ENCODE measurements at places on chromosomes 7 and 10.

- no peak for DNase-seq
Measured at GRCh38 chr7:27346531-27347275, 104.1 kb downstream of the EVX1 start.

GRCh38 chr10:35523670-35524225 lies 81.4 kb upstream of the GJD4 start:
- DNase-seq, result peak; percentile 14

- DNase-seq, result no peak
Measured at GRCh38 chr7:126305671-126306070, 947.1 kb downstream of the GRM8 start.

DNA sequence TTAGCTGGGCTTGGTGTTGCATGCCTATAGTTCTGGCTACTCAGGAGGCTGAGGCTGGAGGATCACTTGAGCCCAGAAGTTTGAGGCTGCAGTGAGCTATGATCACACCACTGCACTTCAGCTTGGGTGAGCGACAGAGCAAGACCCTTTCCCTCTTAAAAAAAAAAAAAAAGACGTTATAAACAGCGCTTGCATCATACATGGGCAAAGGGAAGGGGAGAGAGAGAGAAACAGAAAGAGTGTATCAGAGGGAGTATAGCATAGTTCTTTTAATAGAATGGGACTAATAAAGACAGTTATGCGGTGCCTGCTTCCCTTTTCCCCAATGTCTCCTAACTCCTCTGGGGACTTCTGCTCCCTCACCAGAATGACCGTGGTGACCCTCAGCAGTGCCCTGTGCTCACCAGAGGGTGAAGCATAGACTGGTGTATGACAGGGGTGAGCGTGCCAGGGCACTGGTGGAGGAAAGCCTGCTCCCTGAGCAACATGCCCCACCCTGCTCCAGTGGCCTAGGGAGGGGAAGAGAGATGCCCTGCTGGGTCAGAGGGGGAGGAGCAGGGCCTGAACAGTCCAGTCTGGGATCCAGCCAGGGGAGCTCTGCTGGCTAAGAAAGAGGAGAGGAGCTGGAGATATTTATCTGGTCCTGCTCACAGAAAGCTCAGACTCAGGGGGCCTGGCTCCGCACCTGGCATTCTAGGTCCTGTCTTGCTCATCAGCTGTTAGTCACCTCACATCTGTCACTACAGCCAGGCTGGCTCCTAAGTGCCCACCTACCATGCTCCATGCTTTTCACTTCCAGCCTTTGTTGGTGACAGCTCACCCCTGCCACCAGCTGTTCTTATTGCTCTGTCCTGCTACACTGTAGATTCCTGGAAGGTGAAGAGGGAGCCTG lies 2.2 kb downstream of the PDZD7 start:
- DNase-seq, result no peak

DNA sequence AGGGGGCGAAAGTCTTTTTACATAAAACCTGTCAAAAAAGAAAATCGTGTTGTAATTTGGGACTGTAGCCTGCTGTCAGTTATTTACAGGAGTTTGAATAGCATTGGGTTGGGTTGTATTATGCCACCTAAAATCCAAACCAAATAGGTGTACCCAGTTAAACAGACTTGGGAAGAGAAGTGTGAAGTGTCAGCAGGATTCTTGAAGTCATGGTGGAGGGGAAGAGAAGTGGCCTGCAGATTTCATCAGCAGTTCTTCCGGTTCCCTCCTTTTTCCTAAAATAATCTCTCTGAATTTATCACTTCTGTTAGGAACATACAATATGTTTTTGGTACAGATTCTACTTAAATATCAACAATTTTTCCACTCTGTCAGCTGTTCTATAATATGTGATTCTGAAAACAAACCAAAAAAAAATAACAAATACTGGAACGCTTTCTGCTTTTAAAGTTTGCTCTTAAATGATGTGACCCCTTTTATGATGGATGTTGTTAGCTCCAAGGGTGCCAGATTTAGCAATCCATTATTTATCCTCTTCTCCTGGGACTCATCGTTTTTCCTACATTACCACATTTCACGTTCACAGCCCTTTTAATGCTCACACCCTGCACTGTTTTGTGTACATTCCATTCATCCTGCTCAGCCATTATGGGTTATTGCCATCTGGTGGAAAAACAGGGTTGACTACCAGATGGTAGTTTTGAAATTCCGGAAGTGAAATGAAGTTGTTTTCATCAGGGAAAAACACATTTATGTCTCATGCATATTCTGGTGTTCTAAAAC lies 18.7 kb upstream of the ARHGAP12 start:
- no peak for DNase-seq

DNA sequence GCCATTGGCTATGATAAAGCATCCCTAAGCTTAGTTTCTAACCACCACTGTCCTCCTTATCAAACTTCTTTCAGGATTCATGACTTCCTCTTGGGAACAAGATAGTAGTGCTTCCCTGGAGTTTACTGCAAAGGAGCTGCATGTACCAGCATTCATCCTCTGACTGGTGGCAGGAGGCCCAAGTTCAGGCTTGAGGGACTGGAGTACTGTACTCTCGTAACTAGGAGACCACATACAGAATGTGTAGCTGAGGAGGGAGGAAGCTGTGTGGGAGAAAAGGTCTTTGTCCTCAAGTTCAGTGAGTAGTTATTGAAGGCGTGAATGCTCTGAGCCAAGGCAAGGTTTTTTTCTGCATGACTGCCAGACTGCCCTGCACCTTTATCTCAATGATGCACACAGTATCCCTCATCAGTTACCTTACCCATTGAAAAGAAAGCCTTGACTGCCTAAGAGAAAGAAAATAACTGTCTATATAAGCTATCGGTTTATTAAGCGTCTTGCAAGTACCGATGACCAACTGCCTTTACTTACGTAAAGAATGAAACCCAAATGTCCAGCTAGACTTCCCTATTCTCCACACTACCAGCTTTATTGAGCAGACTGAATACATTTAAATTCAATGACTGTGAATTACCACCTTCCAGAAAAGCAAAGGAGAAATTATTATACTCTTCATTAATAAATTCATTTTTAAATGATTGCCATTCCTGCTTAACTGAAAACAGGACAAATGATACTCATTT lies 12.8 kb downstream of the SCRN1 start:
- DNase-seq, result no peak

- DNase-seq, result no peak
Measured at GRCh38 chr7:153370092-153370491, 610.5 kb downstream of the ACTR3B start.

DNA sequence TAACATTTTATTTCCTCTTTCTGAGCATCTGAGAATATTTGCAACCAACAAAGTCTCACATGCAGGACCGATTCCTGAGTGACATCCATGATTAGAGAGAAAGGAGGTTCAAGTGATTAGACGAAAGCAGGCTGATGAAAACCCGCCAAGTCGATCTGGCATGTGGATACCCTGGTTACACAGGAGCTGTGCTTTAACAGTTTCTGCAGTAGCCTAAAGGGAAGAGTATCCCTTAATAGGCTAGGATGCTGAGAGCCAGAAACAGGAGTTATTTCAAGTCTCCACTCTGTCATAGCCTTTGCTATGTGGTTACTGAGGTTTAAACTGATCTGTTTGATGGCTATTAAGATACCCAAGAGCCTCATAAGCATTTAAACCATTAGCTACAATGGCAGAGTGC lies 82.5 kb downstream of the PRKCQ start:
- no peak for DNase-seq

- no peak for DNase-seq
Measured at GRCh38 chr10:3109196-3109595, 41.8 kb downstream of the PFKP start.

DNA sequence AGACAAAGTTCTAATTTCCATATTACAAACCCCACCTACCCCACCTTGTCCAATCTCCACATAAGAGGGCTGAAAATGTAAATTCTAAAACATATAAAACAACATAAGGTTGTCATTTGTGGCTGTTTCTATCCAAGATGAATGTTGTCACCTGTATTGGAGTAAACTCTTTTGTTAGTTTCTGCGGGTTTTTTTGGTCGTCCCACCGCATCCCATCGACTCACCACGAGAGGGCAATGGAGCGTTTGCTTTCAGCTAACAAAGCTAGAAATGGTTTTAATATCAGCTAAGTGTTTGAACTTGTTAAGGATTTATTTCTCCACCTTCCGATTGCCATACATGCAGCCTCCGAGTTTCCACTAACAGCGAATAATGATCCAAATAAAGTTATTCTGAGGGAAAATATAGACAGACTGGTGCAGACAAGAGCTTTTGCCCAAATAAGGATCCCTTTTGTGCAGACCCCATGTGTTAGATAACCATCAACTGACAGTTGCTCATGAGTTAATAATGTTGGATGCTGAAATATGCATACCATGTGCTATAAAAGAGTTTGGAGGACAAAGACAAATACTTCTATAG lies 137.2 kb downstream of the ARID5B start:
- DNase-seq, result peak; percentile 64

DNA sequence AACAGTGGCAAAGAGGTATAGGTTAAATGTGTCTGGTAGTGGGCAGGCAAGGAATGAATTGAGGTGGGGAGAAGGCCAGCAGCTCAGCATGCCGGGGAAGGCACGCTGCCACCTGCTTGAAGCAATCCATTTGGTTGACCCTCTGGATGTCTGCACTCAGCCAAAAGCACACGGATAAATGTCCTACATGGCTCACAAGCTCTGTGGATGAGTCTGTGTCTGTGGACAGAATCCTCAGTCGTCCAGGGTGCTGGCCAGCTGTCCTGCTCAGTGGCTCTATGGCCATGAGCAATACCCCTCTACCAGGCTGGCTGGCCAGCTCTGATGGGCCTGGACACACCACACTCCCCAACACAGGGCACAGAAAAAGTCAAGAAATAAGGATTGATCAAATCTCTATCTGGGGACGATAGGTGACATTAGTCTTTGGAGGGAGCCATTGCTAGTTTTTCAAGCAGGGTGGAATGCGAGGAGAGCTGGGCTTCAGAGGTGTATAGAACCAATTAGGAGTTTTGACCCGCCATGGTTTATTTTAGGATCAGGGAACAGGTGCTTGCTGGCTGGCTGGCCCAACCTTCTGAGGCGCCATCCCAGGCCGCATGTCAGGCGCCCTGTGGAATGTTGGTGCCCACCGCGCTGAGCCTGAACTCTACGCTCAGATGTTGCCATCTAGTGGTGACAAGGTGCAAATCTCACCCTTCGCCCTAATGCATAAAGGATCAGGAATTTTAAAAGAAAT lies 493.4 kb downstream of the TNS3 start:
- peak; percentile 19 for DNase-seq

GRCh38 chr10:131178521-131179331 lies 132.8 kb downstream of the TCERG1L start:
- no peak for DNase-seq

- DNase-seq, result no peak
Measured at GRCh38 chr10:89627830-89628229, 17.2 kb downstream of the PANK1 start.

DNA sequence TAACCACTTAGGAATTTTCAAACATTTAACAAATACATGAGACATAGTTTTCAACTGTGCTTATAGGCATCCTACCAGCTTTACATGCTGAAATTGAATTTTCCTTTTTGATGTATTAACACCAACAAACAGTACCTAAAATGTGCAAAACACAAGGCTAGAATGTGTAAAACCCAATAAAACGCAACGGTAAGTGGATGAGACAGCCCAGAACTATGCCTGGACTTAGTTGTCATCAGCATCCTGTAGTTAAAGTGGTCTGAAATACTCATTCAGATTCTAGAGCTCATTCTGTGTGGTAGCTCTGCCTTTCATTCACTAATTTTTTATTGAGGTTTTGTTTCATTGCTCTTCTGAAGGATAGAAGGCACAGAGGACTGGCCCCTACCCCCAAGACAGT lies 137.1 kb downstream of the BMPER start:
- no peak for DNase-seq

- no peak for DNase-seq
Measured at GRCh38 chr7:68440866-68441265, 1157.4 kb upstream of the AUTS2 start.

- no peak for DNase-seq
Measured at GRCh38 chr7:26493737-26494428, 202.2 kb downstream of the SNX10 start.

- no peak for DNase-seq
Measured at GRCh38 chr10:57294698-57295097, 933.6 kb upstream of the ZWINT start.

DNA sequence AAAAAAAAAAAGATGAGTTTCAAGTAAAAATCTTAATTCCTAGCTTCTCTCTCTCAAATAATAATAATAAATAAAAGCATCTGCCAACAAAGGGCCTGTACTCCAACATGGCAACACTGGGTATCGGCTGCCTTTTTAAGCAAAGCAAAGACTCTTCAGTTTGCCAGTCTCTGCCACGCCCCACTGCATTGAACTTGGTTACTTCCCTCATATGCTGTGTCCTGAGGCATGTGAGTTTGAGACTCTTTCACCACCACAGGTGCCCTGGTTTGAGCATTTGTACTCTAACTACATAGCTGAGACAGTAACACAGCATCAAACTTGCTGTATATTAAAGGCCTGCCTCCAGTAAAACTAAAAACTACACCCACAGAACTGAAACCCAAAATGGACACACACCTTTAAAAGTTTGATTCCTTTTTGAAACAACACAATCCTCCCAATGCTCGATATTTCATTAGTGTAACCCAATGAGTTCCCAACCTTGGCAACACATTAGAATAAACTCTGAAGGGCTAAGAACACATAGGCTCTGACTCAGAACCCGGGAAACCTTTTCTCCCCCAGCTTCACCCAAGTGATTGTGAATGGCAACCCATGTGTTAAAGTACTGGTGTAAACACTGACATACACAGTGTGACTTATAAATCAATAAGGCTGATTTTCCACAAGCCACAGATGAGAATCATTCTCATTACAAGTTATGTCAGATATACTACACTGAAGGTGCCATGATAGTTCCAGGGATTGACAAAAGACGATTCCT lies 12.0 kb downstream of the JAZF1 start:
- no peak for DNase-seq

GRCh38 chr7:122143376-122143750 lies 686 bp downstream of the AASS start:
- DNase-seq, result peak; percentile 14

DNA sequence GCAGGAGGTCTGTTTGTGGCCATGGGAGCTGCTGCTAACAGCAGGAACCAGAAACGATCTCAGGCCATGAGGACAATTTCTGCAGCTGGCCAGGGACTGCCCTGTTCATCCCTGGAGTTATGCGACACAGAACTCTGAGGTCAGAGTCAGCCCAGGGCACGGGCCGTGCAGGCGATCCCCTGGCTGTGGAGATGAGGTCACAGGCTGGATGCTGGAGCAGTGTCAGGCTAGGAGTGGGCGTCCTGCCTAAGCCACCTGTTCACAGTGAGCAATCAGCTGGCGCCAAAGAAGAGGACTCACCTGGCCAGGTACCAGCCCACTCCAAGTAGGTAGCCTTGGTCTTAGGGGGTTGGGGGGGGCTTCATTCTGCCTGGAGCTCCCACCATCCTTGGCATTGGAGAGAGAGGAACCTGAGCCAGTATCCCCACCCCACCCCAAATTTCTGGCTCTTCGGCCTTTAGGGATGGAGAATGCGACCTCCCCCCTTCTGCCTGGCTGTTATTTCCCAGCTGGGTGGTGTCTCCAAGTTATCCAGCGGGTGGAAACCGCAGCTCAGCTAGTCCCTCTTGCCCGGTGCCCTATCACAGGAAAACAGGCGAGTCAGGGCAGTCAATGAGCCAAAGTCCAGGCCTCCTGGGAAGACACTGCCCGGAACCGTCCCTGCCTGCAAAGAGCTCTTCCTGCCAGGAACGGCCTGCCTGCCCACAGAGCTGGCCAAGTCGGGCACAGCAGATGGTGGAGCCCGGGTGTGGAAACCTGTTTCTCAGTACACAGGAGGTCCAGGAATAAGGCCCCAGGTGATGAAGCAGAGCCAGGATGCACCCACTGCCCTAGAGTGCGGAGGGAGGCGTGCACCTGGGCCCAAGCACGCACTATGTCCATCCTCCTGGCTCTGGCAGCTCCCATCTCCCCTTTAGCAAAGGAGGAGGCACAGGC lies 1.8 kb upstream of the TTYH3 start:
- no peak for DNase-seq

- no peak for DNase-seq
Measured at GRCh38 chr7:37674531-37674930, 9.0 kb upstream of the GPR141 start.
